Substantia nigra (tissue), 51 donors: ENCODE measurements at places on chromosomes 4 and X.

DNA sequence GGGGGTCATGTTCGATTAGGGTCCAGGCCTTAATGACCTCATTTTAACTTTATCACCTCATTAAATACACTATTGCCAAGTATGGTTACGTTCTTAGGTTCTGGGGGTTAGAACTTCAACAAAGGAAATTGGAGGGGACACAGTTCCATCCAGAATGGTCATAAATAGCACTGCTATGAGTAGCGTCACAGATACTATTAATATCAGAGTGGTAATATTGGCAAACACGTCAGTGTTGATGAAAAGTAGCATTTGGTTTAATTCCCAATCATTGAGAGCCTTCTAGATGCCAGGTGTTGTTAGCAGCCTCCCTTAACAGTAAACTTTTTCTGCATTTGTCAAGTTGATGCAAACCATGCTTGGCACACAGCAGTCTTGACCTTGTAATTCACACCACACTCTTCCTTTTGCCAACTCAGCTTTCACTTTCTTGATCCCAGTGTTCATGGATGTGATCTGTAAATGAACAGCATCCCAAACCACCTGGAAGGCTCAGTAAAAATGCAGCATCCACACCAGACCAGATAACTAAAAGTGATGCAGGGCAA lies 912.5 kb upstream of the TENM3 start:
- no peak for DNase-seq

GRCh38 chr4:112765317-112765974 lies 128.5 kb downstream of the LARP7 start:
- DNase-seq: no peak

DNA sequence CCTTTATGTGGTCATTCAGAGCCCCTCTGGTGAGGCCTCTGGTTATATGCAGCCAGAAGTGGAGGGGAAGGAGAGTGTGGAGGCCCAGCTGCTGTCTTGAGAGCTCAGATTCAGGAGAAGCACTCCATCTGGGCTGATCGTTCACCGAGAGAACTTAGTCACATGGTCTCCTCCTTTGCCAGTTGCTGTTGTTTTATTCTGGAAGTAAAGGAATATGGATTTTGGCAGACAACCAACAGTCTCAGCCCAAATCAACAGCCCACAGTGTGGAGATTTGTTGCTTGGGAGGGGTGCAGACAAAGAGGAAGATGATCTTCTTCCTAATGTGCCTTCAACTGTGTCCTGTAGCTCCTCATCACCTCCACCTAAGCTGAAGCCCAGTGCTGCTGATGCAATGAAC lies 355.4 kb downstream of the ANK2 start:
- DNase-seq: no peak

- no peak for DNase-seq
These were observed 100.8 kb downstream of the NCAPG start for GRCh38 chr4:17911608-17912007.

DNA sequence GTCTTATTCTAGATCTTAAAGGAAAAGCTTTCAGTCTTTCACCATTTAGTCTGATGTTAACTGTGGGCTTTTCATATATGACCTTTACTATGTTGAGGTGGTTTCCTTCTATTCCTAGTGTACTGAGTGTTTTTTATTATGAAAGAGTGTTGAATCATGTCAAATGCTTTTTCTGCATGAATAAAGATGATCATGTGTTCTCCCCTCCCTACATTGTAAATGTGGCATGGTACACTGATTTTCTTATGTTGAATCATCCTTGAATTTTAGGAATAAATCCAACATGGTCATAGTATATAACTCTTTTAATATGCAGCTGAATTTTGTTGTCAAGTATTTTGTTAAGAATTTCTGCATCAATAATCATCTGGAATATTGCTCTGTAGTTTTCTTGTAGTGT lies 4.3 kb downstream of the CLGN start:
- no peak for DNase-seq
